Activated CD4-positive, alpha-beta memory T cell treated with anti-CD3 and anti-CD28 coated beads for 36 hours (primary cell): ENCODE measurements at places on chromosomes 16 and 17.

GRCh38 chr16:25707982-25708583, 16.3 kb downstream of the HS3ST4 start:
- DNase-seq: peak; percentile 24

GRCh38 chr17:72760368-72760767, 332.1 kb downstream of the SLC39A11 start:
- DNase-seq: no peak

- DNase-seq: no peak
These were observed 72.8 kb downstream of the CACNG3 start for GRCh38 chr16:24328835-24329452.

GRCh38 chr17:31691251-31691905, 167.7 kb downstream of the COPRS start:
- no peak for DNase-seq
